ENCODE measurements at places on chromosomes 13 and 19.
A peak's percentile ranks its signal among the peaks of the same experiment; 100 is the strongest.

- DNase-seq: no peak
Observed at GRCh38 chr13:26487781-26488180, 69.7 kb upstream of the WASF3 start.

- DNase-seq: no peak
Observed at GRCh38 chr13:50406831-50407230, 391.6 kb downstream of the KCNRG start.

DNA sequence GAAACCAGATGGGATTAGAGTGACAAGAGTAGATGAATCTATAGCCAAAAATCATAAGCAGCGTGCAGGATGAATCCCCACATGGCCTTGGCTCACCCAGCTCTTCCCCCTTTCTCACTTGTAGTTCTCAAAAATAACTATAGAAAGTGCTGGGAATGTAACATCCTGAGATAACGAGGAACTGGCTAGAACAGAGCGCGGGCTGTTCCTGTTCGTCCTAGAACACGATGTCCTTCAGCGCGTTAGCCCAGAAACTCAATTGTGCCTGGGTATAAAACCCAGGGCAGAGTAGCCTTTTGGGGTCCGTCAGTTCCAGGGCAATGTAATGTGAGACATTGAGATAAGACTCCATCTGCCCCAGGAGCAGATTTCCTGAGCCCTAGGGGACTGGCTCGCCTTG, 326.2 kb downstream of the TSHZ3 start:
- no peak for DNase-seq

DNA sequence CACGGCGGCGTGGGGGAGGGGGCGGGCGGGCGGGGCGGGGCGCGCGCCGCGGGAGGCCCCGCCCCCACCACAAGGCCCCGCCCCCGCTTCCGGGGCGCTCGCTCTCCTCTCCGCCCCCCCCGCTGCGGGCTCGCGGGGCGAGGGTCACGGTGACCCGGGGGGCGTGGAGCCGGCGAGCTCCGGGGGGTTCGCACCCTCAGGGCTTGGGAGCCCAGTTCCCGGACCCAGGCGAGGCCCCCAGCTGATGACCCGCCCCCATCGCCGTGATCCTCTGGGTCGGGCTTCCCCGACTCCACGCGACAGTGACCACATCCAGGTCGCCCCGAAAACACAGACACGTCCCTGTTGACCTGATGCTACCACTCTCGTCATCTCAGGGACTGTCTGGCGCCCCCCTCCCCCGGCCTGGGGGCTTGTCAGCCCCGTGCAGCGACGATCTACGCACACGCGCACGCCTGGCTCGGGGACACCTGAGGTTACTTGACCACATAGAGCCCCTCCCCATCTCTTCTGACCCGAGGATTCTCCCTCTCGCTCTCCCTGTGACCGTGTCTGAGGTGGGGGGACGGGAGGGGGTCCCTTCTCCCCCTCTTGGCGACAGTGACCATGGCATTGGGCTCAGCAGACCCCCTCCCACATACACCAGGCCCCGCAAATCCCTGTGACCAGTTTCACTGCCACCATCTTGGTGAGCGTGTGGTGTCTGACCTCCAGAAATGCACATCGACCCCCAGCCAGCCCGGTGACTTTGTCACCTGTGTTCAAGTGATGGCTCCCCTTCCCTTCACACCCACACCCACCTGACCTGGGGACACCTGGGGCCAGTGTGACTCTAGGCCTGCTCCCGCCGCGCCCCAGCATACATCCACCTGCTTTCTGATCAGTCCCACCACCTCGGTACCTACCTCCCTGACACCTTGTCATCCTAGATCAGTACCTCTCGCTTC, 670 bp downstream of the MAP2K7 start:
- DNase-seq: no peak

- no peak for DNase-seq
Observed at GRCh38 chr19:39046037-39046821, 13.9 kb upstream of the FBXO27 start.

GRCh38 chr19:12815088-12815487, 8.7 kb downstream of the RNASEH2A start:
- DNase-seq: no peak

DNA sequence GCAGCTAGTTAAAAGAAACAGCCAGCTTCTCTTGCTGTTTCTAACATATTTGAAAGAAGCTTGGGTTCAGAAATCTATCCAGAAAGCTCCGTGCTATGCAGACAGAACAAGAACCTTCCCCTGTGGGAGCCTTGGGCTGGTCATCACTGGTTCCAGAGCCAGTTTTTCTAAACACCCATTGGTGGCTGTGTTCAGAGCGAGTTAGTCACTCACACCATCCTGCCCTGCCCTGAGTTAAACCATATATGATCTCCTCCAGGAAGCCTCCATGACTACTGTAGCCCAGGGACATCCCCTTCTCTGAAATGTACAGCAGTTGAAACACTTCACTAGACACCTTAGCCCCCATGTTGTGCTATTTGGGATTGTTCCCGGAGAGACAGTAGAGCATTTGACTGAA, 200.8 kb upstream of the SGCG start:
- DNase-seq: no peak

- DNase-seq: no peak
Observed at GRCh38 chr13:26272621-26273020, 18.7 kb downstream of the CDK8 start.

- DNase-seq: no peak
Observed at GRCh38 chr19:38780443-38780842, 7.1 kb upstream of the LGALS7 start.

GRCh38 chr13:36251017-36251416, 36.7 kb upstream of the SOHLH2 start:
- DNase-seq: no peak

DNA sequence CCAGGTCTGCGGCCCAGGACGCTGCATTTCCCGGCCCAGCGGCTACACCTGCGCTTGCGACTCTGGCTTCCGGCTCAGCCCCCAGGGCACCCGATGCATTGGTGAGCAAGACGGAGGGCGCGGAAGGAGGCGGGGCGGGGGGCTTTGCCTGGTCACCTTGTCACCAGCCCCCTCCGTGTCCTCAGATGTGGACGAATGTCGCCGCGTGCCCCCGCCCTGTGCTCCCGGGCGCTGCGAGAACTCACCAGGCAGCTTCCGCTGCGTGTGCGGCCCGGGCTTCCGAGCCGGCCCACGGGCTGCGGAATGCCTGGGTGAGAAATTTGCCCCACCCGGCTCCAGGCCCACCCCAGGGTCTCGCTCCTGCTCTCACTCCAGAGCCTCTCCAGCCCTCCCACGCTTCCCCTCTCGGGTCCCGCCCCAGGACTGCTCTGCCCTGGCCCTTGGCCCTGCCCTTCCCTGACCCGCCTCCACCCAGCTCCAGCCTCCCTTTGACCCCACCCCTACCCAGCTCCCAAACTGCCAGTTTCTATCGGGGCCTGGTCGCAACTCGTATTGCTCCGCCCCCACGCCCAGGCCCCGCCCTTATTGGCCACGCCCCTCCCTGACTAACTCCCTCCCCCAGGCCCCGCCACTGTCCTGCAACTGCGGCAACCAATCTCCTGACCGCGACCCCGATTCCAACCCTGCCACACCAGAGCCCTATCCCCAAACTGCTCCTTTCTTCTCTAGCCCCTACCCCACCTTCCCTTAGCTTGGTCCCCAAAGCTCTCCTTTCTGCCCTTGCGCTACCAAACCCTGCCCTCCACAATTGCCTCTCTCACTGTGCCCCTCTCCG, 8.6 kb downstream of the LTBP4 start:
- peak; percentile 95 for DNase-seq

DNA sequence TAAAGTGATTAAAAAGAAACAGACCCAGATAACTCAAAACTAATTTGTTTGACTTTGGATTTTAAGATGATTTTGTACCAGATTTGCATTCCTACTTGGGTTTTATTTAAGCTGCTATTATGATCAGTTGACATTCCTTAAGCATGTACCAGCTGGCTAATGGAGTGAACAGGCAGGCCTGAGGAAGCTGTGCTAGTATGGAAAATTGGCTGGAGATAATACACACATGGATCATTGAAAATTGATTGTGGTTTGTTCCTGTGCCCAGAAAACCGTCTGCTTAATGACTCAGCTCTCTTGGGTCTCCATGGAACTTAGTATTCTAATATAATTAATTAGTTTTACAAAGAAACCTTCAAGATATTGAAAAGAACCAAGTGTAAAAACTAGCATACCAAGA, 22.6 kb downstream of the POLR1D start:
- DNase-seq: no peak

DNA sequence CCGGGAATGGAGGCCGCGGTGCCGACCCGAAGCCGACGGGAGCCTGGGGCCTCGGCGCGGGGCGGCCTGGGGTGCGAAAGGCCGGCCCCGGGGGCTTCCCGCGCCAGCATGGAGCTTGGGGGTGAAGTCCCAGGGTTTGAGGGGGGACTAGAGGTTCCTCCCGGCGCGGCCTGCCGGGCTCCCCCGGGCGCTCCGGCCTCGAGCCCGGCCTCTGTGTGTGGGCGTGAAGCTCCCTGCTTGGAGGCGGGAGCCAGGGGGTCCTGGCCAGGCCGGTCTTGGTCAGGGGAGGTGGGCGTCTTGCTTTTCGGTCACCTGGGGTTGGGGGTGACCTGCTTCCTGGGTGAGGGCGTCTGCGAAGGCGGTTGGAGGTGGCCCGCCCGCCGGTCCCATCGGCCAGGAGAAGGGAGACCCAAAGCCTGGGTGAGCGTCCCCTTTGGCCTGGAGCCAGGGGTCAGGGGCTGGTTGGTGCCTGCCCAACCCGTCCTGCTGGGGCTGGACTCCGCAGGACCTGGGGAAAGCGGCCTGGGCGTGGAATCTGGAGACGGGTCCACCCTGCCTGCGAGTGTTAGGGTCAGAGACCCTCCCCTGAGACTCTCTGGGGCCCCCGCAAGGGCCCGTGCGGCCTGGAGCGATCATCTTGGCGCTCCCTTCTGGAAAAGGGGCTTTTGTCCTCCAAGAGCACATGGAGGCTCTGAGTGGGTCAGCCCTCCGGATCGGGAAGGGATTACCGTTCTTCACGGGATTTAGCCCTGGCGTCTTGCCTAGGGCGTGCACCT, 535 bp downstream of the BSG start:
- DNase-seq: no peak

DNA sequence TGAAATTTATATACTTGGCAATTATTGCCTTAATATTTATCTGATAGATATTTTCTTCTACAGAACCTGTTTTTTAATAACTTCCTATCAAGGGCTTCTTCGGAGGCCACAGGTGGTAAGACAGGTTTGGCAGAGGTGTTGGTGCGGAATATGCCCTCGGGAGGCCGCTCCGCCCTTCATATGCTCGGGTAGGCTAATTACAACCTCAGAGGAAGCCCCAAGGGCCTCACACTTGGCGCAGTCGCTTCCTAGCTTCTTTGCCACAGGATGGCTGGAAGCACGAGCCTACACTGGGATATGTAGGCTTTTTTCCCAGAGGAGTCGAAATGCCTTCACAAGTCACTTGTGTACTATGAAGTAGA, 68.8 kb downstream of the LMO7 start:
- DNase-seq: no peak

- DNase-seq: no peak
Observed at GRCh38 chr13:75612354-75612753, 23.8 kb upstream of the LMO7 start.

- no peak for DNase-seq
Observed at GRCh38 chr13:108496362-108497210, 132.8 kb upstream of the MYO16 start.

DNA sequence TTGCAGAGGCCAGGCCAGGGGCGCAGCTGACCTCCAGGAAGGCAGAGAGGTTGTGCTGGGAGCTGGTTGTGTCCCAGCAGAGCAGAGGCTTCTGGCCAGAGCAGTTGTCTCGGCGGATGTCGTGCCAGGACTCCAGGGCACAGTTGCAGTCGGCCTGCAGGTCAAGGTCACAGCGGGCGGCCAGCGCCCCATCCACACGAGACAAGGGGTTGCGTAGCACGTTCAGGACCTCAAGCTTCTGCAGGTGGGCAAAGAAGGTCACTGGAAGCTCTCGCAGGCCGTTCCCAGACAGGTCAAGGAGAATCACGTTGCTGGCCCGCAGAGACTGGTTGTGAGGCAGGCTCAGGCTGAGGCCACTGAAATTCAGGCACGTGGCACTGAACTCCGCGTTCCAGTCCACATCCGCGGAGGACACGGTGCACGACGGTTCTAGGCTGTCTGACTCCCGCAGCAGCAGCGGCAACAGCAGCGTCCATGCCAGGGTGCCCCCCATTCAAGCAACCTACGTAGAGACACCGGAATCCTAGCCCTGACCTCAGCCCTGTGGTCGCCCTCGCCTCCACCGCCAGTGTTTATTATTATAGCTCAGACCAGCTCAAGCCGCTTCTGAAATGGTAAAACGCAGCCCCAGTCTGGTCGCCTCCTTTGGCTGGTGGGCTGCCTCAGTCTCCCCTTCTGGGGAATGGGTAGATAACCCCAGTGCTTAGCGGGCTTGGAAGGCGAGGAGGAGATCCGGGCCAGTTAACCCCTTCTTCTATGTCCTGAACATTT, 766 bp downstream of the LRRC25 start:
- no peak for DNase-seq

GRCh38 chr19:24101459-24102115, 14.6 kb downstream of the ZNF254 start:
- DNase-seq: no peak

GRCh38 chr13:52385870-52386269, 20.1 kb downstream of the THSD1 start:
- DNase-seq: no peak

GRCh38 chr19:15651791-15652190, 11.1 kb downstream of the CYP4F3 start:
- no peak for DNase-seq

- DNase-seq: peak; percentile 55
Observed at GRCh38 chr13:113669755-113670341, 2.8 kb downstream of the GRK1 start.

- DNase-seq: no peak
Observed at GRCh38 chr13:109281017-109281902, 505.1 kb downstream of the IRS2 start.

DNA sequence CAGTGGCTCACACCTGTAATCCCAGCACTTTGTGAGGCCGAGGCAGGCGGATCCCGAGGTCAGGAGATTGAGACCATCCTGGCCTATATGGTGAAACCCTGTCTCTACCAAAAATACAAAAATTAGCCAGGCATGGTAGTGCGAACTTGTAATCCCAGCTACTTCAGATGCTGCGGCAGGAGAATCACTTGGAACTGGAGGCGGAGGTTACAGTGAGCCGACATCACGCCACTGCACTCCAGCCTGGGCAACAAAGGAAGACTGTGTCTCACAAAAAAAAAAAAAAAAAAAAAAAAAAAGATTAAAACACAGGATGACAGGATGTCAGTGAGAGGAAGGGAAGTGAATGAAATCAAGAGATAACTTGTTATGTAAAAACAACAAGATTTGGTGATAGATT, 1158.5 kb downstream of the PCDH9 start:
- DNase-seq: no peak

GRCh38 chr13:96696389-96696900, 297.8 kb downstream of the OXGR1 start:
- DNase-seq: no peak

- no peak for DNase-seq
Observed at GRCh38 chr13:51044023-51044665, 66.9 kb downstream of the C13orf42 start.

DNA sequence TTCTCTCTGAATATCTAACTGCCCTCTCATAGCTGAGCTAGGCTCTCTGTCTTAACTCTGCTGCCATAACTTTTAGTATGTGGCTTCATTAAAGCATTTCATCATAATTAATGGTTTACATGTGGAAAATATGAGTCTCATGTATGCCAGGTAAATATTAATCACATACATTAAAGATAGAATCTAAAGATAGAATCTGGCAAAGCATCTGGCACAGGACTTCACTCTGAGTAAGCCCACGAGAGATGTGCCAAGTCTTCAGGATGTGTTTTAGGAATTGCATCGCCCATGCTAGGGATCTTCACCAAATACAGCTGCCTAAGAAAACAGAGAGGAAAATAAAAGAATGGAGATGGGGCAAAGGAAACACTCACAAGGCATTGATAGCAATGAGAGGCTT, 285.8 kb downstream of the DIAPH3 start:
- no peak for DNase-seq

- no peak for DNase-seq
Observed at GRCh38 chr19:8393192-8393870, 3.2 kb downstream of the RAB11B start.
